ENCODE measurements at places on chromosomes 7 and 10.
A peak's percentile ranks its signal among the peaks of the same experiment; 100 is the strongest.

DNA sequence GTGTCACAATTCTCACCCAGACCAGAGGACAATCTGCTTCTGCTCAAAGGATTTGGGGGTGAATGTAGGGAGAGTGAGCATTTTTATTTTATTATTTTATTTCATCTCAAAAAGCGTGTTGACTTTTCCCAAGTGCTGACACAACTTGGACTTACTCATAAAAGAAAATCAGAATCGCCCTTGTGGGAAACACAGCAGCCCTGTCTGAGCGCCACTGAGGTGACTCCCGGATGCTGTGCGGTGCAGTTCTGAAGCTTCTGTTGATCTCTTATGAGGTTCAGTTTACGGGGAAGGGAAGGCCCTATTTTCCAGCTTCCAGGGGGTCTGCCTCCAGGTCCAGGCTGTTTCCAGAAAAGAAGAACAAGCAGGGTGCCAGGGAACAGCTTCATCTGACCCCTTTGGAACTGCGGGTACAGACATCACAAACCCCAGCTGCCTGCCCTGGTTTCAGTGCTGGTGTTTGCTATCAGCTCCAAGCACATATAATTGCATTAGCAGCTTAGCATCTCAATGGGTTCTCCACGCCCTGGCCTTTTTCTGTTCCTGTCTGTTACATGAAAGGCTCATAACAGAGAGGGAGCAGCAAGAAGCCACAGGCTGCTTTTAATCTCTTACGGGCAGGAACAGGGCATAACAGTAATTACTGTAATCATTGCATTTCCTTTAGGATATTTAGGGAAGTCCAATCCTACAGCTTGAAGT is 52.4 kb downstream of the PARP12 start:
- DNase-seq = no peak

DNA sequence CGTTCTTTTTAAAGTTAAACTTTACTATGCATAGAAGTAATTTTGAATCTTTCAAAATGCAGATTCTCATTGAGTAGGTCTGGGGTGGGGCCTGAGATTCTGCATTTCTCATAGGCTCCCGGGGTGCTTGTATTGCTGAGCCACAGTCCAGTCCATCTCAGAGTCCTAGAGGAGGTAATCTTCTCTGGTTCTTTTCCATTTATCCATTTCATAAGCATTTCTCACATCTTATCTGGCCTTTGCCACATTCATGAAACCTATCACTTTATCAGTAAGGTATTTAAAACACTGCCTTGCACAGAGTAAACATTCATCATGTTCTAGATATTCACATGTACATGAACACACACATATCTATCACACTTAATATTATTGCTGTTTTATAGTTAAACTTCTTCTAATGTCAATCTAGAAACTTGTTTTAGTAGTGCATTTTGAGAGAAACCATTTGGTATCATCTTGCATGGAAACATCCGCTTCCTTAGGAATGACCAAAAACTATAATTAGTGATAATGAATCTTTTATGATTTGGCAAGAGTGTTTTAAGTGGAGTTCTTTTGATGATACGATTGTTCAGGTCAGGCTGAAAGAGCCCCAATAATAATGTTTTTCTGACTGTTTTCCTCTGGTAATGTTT is 12.0 kb downstream of the GNAI1 start:
- no peak for DNase-seq

GRCh38 chr10:99937630-99938029 is 72.1 kb downstream of the DNMBP start:
- DNase-seq = no peak

GRCh38 chr10:14781763-14782162 is 7.1 kb upstream of the FAM107B start:
- DNase-seq = no peak

DNA sequence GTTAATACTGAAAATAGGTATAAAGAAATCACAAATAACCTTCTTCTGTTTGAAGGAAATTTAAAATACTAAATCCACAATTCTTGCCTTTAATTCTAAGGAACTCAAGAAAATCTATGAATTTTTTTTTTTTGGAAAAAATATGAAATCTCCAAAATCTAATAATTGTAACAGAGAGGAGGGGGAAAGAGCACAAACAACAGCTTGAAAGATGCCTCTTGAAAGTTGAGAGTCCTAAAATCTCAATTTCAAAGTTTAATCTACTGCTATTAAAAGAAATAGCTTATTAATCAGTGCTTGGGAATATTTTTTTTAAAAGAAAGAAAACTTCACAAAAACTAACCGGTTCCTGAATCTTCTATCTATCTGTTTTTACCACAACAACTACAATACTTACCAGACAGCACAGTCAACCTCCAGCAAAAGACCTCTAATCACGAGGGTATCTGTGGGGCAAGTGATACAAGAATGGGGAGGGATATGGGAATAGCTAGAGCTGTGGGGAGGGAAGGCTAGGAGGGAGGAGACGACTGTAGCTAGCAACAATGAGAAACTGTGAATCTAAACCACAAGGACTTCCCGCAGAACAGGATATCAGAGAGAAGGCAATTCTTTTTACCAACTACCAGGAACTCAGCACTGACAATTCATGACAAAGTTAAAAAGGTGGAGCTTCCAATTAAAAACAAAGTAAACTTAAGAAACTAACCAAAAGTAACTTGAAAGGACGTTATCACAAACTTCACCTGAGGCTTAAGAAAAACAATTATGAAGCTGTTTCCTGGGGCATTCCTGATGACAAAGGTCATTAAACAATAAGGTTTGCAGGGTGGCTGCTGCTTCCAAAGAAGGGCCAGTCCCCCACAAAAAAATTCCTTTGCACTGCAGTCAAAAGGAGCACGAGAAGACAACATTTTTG is at the start of gene USP54:
USP54 (minus strand) TSS at position 462 of the 919 bp plus-strand sequence. CDS start 15,684 bp downstream, outside the sequence.
- peak; percentile 47 for DNase-seq

- DNase-seq = no peak
Measured at GRCh38 chr10:48291190-48291589, 15.3 kb upstream of the MAPK8 start.

GRCh38 chr7:72415586-72415985 is 3.4 kb upstream of the CALN1 start:
- DNase-seq = no peak
